ENCODE measurements at places on chromosomes 11 and 22. TPM values are rescaled to one million over a fixed set of nuclear protein-coding genes. Genes with fewer than 3 reads are reported as not detected.

Gene OR2AT4
- not detected for polyA plus RNA-seq

Gene RIBC2
- 0.50 TPM for polyA plus RNA-seq

Gene CNGA4
- 0.07 TPM for polyA plus RNA-seq

Gene CARD10
- polyA plus RNA-seq, result 19.8 TPM

Gene OR6T1
- polyA plus RNA-seq, result not detected

Gene CD82
- 49.4 TPM for polyA plus RNA-seq

Gene PICK1
- 21.0 TPM for polyA plus RNA-seq

Gene TRIM48
- polyA plus RNA-seq, result not detected

Gene GPR83
- 0.03 TPM for polyA plus RNA-seq

Gene CASP4
- 82.5 TPM for polyA plus RNA-seq

Gene GRM5
- 0.03 TPM for polyA plus RNA-seq

Gene SCGB1C1
- not detected for polyA plus RNA-seq

Gene OR51I1
- not detected for polyA plus RNA-seq

Gene IL17REL
- not detected for polyA plus RNA-seq

Gene LRRC56
- polyA plus RNA-seq, result 1.7 TPM

Gene IRAG1
- polyA plus RNA-seq, result 17.6 TPM

Gene FGF4
- not detected for polyA plus RNA-seq

Gene ISX
- polyA plus RNA-seq, result not detected

Gene UBQLN3
- not detected for polyA plus RNA-seq

Gene SPDYC
- polyA plus RNA-seq, result not detected

Gene DLG2
- polyA plus RNA-seq, result 0.31 TPM

Gene HTR3A
- not detected for polyA plus RNA-seq

Gene GGT1
- polyA plus RNA-seq, result 8.1 TPM

Gene SYT13
- polyA plus RNA-seq, result not detected

Gene CRYBB2
- not detected for polyA plus RNA-seq

Gene HBG2
- polyA plus RNA-seq, result 1.7 TPM

Gene MYO7A
- polyA plus RNA-seq, result 0.01 TPM

Gene AKIP1
- 30.6 TPM for polyA plus RNA-seq

Gene CSNK2A3
- polyA plus RNA-seq, result 1.2 TPM

Gene VSIG10L2
- polyA plus RNA-seq, result not detected

Gene C11orf16
- not detected for polyA plus RNA-seq

Gene P2RX6
- polyA plus RNA-seq, result 1.6 TPM

Gene LMO2
- polyA plus RNA-seq, result not detected

Gene ALKBH8
- polyA plus RNA-seq, result 3.0 TPM

Gene CD248
- 209 TPM for polyA plus RNA-seq

Gene FHIP1B
- 28.1 TPM for polyA plus RNA-seq

Gene DNAJB13
- 0.10 TPM for polyA plus RNA-seq

Gene CCDC89
- polyA plus RNA-seq, result 4.0 TPM

Gene PHLDA2
- 154 TPM for polyA plus RNA-seq

Gene SLC35C1
- 26.7 TPM for polyA plus RNA-seq

Gene MS4A14
- polyA plus RNA-seq, result not detected

Gene TMEM191B
- 1.8 TPM for polyA plus RNA-seq

Gene GRIA4
- polyA plus RNA-seq, result 0.14 TPM

Gene OR52N4
- not detected for polyA plus RNA-seq

Gene GP1BB
- 1.5 TPM for polyA plus RNA-seq

Gene NRXN2
- polyA plus RNA-seq, result 0.22 TPM

Gene CCDC73
- polyA plus RNA-seq, result not detected

Gene SAA4
- not detected for polyA plus RNA-seq

Gene GRAMD1B
- 7.1 TPM for polyA plus RNA-seq

Gene MYO18B
- not detected for polyA plus RNA-seq

Gene C11orf24
- 171 TPM for polyA plus RNA-seq

Gene SYNGR1
- 82.8 TPM for polyA plus RNA-seq

Gene ZNF280B
- polyA plus RNA-seq, result 0.76 TPM

Gene BTBD18
- not detected for polyA plus RNA-seq

Gene GPHA2
- not detected for polyA plus RNA-seq

Gene KRTAP5-5
- not detected for polyA plus RNA-seq

Gene OR52A1
- polyA plus RNA-seq, result not detected

Gene FAM227A
- polyA plus RNA-seq, result 1.1 TPM

Gene XKR3
- polyA plus RNA-seq, result not detected

Measured in IMR-90 (cell line).